GM10248 (cell line): ENCODE measurements at places on chromosomes 11 and 22.

DNA sequence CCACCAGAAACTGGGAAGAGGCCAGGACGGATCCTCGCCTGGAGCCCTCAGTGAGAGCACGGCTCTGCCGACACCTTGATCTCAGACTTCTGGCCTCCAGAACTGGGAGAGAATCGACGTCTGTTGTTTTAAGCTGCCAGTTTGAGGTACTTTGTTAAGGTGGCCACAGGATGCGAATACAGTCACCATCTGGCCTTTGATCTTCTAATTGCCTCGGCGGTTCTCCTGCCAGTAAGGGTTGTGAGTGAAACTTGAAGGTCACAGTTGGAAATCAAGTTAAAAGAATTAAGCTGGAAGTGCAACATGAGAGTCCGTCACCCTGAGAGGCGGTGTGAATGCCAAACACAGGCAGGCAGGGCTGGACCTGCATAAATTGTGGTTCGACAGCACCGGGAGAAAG lies 27.9 kb downstream of the PARVB start:
- no peak for DNase-seq

DNA sequence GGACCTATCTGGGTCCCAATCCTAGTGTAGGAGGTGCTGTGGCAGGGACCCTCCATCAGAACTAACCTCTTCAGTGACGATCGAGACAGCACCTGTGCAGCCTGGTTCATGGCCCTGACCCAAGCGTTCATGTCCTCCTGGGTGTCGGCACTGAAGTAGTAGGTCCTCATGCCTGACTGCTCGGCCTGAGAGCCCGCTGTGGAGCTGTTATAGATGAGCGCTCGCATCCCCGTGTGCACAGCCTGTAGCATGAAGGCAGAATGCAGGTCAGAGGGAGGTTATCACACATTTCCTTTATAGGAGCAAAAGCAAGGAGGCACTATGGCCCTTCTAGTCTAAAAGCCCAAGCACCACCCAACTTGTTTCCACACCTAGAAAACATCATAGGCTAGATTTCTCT lies 103.0 kb downstream of the C11orf58 start:
- no peak for DNase-seq

- no peak for DNase-seq
These were observed 5.6 kb downstream of the DYNC2H1 start for GRCh38 chr11:103114836-103115235.

DNA sequence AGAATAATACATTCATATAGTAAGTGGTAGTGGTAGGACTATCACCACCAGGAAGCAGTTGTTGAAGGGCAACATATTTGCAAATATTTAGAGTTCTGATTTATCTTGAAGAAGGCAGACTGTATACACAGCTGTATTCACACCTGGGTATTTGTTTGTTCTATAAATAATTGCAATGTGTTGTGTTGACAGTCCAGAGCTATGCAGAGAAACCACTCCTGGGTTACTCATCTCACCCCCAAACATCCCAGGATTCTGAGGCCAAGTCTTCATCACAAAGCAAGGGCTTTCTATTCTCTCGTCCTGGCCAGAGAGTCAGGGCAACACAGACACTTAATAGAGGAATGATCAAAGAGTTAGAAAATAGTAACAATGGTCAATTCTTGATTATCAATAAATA lies 102.1 kb upstream of the FAT3 start:
- DNase-seq: no peak

- DNase-seq: no peak
These were observed 927.3 kb upstream of the RAG2 start for GRCh38 chr11:37525336-37525735.

GRCh38 chr22:36107436-36107835 lies 53.1 kb downstream of the APOL3 start:
- no peak for DNase-seq

DNA sequence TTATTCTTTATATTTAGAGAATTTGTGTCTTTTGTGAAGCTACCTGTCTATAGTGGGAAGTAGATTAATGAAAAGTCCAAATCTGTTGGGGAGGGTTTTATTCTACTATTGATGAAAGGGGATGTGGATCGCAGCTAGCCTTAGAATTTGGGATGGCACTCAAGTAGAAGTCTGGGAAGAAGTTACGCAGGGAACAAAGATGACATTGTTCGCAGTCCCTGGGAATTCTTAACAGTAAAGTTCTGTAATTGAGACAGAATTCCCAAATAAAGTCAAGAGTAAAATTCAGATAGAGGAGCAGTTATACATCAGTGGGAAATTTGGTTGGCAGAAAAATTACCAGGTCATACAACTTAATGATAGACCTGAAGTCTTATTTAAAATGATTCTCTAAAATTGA lies 64.1 kb downstream of the ATM start:
- DNase-seq: no peak

DNA sequence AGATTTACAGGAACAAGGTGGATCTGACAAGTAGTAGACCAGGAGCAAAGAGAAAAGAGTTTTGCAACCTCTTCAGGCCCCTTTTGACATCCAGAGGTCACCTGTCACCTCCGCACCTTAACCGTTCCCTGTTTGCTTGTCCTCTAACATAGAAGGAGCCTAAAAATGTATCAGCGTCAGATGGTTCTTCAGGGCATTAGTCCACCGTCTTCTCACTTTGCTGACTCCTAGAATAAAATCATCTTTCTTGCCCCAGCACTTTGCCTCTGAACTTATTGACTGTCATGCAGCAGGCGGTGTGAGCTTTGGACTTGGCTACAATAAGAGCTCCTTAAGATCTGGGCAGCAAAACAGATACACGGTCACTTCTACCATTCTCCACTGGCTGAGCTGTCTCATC lies 339.7 kb upstream of the B3GAT1 start:
- DNase-seq: peak; percentile 3

- DNase-seq: no peak
These were observed 49.1 kb downstream of the ADAMTS8 start for GRCh38 chr11:130379276-130379675.

DNA sequence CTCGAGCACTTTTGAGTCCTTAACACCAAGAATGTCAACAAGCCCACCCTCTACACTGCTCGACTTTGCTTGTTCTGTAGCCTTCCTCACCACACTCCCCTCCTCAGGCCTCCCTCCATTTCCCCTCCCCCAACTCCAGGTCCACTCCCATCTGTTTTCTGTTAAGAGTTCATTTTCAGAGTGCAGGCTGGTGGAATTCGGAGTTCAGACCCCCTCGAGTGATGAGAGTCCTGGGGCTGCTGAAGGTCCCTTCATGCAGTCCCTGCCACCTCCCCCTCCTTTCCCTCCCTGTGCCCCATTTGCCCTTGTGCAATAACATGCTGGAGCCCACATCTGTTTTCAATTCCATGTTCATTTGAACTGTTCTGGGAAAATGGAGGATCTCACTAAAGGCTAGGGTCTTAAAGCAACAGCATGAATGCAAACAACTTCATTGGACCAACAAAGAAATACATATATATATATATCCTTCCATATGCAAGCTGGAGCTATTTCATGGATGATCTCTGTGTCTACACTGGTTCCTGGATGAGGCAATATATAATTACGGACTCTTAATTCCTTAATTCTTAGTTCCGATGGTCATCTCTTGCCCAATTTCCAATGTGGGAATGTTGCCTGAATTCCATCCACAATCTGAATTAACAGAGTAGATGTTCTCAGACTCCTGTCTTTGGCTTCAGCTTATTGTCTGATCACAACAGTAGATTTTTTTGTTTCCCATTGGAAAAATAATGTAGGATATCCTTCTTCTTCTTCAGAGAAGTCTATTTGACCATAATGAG lies 340.4 kb downstream of the ETS1 start:
- no peak for DNase-seq

- DNase-seq: no peak
These were observed 189.5 kb downstream of the FAM76B start for GRCh38 chr11:95599959-95600586.

- no peak for DNase-seq
These were observed 17.4 kb upstream of the ANO1 start for GRCh38 chr11:70060611-70061293.

GRCh38 chr11:109130910-109131309 lies 291.1 kb upstream of the C11orf87 start:
- DNase-seq: no peak

- DNase-seq: no peak
These were observed 112.1 kb upstream of the FGF3 start for GRCh38 chr11:69931060-69931910.

- no peak for DNase-seq
These were observed 243.1 kb upstream of the BLID start for GRCh38 chr11:122359081-122359571.

- DNase-seq: no peak
These were observed 10.4 kb upstream of the MRPL17 start for GRCh38 chr11:6693342-6694228.

- peak; percentile 43 for DNase-seq
These were observed 253.0 kb upstream of the CCDC179 start for GRCh38 chr11:23112987-23113886.
